ENCODE measurements at places on chromosomes 2 and 18.
A peak's percentile ranks its signal among the peaks of the same experiment; 100 is the strongest.

GRCh38 chr2:177894546-177894945 is 178.0 kb downstream of the PDE11A start:
- no peak for DNase-seq

DNA sequence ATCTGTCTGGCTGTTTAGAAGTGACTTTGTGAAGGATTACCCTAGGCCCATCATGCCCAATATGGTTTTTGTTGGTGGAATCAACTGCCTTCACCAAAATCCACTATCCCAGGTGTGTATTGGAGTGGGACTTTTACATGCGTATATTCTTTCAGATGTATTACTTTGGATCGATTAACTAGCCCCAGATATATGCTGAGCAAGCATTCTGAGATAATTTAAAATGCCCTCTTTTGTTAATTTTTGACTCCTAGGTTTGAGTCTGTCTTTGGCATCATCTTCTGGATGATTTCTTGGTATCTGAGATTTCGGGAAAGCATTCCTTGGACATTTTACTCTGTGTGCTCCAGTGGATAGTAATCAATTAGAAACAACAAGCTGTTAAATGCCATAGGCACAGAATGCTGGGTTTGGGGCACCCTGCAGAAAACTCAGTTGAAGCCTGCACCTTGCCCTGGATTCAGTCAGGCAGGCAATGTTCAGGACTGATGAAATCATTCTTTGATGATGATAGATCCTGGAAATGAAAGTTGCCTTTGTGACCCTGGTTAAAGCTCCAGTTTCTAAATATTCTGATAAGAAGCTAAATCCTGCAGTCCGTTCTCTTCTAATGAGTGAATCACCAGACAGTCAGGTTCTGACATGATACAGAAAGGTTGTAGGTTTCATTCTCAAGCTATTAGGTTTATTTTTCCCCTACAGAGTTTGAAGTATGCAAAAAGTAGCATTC is 1.1 kb downstream of the UGT1A1 start:
- DNase-seq: no peak

- DNase-seq: no peak
Observed at GRCh38 chr2:54457323-54458023, 1.3 kb downstream of the SPTBN1 start.

GRCh38 chr2:74242354-74243071 is 44.1 kb downstream of the MTHFD2 start:
- no peak for DNase-seq

DNA sequence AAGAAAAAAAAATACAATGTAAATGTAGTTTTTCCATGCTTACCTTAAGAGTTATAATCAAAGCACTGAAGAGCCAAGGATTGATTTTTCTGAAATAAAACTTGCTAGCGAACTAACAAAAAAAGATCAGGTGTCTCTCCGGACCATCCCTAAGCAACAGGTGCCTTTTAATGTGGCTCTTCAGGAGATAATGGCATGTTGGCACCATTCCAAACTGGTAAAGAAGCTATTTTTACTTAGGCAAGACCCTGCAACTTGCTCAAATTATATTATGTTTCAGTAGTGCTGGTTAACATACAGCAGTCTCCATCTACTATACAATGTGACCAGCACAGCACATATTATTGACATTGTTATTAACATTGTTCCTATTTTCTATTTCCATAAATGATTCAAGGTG is 2.3 kb upstream of the GCC2 start:
- DNase-seq: no peak

- DNase-seq: no peak
Observed at GRCh38 chr18:3498698-3499471, 48.9 kb downstream of the TGIF1 start.

GRCh38 chr18:2223849-2224248 is 347.5 kb downstream of the METTL4 start:
- no peak for DNase-seq

DNA sequence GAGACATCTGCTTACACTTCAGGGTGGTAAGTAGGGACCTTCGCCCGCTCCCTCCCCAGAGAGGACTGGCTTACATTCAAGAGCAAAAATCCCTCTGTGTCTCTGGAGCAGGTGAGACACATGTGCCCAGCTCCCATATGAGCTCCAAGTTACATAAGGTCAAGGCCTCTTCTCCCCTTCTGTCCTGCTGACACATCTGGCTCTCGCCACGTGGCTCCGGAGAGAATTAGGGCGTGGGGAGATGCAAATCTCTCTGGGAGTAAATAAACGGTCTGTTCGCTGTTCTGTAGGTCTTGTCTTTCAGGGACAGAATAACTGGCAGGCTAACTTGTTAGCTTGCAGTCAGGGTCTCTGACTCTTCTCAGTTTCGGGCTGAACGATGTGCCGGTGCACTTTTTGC is 16.2 kb downstream of the MRO start:
- no peak for DNase-seq

- DNase-seq: peak; percentile 62
Observed at GRCh38 chr2:236337465-236338325, 73.5 kb upstream of the ASB18 start.

GRCh38 chr2:220071696-220072095 is 444.3 kb downstream of the SLC4A3 start:
- no peak for DNase-seq

DNA sequence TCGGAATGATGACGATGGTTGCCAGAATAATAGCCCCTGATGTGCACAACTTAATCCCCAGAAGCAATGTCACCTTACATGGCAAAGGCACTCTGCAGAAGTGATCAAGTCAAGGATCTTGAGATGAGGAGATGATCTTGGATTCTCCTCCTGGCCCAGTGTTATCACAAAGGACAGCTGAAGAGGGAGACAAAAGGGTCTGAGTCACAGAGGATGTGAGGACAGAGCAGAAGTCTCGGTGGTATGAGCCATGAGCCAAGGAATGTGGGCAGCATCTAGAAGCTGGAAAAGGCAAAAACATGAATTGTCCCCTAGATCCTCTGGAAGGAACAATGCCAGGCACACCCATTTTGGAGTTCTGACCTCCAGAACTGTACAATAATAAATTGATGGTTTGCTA is 358.5 kb downstream of the MYCN start:
- DNase-seq: no peak

GRCh38 chr2:153986488-153987229 is 114.9 kb downstream of the GALNT13 start:
- no peak for DNase-seq

- no peak for DNase-seq
Observed at GRCh38 chr2:48264627-48265026, 265.3 kb upstream of the STON1 start.

DNA sequence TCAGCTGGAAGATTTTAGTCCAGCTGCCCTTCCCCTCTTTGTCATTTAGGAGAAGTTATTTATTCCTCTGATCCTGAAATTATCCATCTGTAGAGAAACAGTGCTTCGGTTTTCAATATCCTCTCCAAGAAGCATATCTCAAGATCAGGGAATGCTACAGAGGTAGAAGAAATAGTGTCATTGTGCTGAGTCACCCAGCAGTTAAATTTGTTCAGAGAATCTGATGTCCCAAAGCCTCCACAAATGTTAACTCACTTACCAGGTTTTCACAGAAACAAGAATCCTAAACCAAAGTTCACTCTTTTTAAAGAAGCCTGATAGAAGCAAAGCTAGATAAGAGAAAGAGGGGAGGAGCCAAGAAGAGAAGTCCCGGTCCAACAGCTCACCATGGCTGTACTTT is 480.7 kb upstream of the GYPC start:
- DNase-seq: no peak

GRCh38 chr2:232393556-232393955 is 13.1 kb upstream of the ALPG start:
- no peak for DNase-seq

GRCh38 chr2:227793148-227793712 is 20.4 kb upstream of the CCL20 start:
- DNase-seq: no peak

DNA sequence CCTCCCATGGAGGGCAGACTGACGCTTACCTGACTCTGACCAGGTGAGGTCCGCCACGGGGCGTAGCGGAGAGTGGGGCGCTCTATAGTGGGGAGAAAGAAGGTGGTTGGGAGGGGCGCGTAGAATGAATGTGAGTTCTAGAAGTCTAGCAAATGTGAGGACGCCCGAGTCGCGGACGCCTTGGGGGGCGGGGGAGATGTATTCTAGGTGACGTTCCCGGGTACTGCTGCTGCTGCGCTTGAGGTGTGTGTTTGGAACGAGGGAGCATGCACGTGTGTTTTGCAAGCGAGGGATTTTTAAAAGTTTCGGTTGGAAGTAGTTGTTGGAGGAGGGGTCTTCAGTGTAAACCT is 758 bp downstream of the RIF1 start:
- DNase-seq: no peak

DNA sequence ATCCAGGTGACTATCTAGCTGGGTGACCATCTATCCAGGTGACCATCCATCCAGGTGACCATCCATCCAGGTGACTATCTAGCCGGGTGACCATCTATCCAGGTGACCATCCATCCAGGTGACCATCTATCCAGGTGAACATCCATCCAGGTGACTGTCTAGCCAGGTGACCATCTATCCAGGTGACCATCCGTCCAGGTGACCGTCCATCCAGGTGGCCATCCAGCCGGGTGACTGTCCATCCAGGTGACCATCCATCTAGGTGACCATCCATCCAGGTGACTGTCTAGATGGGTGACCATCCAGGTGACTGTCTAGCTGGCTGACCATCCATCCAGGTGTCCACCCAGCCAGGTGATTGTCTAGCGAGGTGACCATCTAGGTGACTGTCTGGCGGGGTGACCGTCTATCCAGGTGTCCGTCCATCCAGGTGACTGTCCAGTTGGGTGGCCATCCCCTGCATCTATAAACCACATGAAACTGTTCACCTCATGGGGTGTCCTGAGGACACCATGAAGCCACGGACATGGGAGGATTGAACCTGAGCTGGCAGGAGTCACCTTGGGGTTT is 305.3 kb downstream of the NDUFA10 start:
- DNase-seq: peak; percentile 37

GRCh38 chr18:52288403-52289004 is 51.5 kb upstream of the DCC start:
- no peak for DNase-seq

GRCh38 chr2:161077367-161078210 is 82.6 kb upstream of the TANK start:
- no peak for DNase-seq

DNA sequence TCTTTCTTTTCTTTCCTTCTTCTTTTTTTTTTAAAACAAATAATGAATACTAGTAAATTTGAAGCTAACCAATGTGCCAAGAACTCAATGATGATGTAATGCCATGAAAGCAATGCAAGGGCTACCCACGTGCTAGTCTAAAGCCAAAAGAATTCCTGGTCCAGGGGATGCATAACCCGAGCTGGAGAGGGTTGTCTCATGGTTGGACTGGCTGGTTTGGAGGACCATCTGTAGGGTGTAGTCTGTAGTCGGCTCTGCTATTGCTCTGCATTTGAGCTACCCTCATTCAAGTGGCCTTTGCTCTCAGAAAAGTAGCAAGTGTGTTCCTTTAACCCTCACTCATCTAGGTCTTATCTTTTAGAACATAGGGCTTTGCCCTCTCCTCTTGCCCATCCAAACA is 469.6 kb upstream of the CELF4 start:
- DNase-seq: no peak

- no peak for DNase-seq
Observed at GRCh38 chr2:18167871-18168270, 289.4 kb downstream of the KCNS3 start.

DNA sequence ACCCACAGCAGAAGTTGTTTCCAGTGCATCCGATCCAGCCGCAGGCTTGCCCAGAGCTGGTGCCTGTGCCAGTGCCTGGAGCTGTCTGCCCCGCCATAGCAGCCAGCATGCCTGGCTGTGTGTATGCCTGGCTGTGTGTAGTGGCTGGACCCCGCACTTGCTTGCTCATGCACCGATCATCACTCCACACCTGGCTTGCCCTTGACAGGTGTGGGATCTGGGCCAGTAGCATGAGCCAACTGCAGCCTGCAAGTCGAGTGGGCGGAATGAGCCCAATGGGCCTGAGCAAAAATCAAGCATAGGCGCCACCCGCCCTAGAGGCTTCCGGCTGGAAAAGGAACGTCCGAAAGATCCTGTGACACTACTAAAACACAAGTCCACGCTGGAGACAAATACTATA is 74.5 kb downstream of the EPB41L3 start:
- no peak for DNase-seq

DNA sequence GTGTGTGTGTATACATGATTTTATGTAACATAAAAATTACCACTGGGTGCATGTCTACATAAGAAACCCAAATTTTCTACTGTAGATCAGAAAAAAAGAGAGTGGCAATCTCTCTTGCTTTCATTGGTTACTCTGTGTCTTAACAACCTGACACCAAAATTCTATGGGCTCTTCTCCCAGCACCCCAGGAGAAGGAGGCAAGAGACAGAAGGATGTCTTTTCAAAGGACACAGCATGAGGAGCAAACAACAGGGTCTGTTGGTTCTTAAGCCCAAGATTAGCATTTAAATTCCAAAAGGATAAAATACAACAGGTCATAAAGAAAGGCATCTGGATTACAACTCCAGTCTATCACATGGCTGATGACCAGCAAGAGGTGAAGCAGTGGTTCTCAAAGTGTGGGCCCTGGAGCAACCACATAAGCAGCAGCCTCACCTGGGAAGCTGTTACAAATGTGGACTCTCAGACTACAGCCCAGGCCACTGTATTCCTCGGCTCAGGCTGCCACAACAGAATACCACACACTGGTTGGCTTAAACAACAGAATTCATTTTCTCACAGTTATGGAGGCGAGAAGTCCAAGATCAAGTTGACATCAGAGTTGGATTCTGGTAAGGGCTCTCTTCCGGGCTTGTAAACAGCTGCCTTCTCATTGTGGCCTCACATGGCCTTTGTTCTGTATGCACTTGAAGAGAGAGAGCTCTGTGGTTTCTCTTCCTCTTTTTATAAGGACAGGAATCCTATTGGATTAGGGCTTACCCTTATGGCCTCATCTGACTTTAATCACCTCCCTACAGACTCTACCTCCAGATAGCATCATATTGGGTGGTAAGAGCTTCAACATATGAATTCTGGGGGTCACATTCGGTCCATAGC is 79.8 kb upstream of the RNF152 start:
- DNase-seq: no peak

GRCh38 chr2:121858369-121858768 is 102.9 kb downstream of the TSN start:
- DNase-seq: no peak

DNA sequence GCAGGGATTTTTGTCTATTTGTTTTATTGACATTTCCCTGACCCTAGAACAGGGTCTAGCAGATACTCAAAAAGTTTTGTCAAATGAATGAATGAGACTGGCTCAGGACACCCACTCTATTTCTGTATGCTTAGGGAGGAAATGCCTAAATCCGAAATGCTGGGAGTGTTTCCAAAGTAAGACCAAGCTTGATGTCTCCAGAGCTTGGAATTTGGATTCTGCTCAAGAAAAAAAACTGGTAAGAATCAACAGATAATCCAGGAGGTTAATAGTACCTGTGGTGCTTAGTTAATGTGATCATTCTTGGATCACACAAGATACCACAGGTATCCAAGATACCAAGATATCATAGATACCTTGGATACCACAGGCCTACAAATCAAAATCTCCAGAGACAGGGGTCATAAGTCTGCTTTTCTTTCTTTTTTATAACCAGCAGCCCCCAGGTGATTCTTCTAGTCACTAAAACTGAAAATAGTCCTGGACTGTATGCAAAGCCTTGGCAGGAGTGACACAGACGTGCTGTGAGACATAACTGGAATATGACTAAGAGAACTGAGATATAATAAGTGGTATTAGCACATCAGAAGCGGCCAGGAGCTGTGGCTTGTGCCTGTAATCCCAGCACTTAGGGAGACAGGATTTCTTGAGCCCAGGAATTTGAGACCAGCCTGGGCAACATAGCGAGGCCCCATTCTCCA is 39.9 kb upstream of the SP3 start:
- no peak for DNase-seq

- DNase-seq: no peak
Observed at GRCh38 chr18:77896586-77897252, 647.1 kb downstream of the GALR1 start.

All from vagina (tissue), 2 donors.